ENCODE measurements at places on chromosomes 16 and 17.

GRCh38 chr17:64741038-64741641 is 79.0 kb upstream of the SMURF2 start:
- DNase-seq, result no peak

DNA sequence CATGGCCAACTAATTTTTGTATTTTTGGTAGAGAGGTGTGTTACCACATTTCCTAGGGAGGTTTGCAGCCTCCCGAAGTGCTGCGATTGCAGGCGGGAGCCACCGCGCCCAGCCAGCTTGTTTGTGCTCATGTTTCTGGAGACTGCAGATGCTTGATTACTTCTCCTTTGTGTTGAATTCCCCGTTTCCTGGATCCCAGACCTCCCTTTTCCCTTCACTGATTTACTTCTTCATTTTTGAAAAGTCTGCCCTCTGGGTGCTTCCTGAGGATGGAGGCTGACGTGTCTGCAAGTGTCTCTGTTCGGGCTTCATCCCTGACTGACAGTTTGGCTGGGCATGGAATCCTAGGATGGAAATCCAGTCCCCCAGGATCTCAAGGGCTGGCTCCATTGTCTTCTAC is 7.0 kb upstream of the TRIM47 start:
- DNase-seq, result no peak

DNA sequence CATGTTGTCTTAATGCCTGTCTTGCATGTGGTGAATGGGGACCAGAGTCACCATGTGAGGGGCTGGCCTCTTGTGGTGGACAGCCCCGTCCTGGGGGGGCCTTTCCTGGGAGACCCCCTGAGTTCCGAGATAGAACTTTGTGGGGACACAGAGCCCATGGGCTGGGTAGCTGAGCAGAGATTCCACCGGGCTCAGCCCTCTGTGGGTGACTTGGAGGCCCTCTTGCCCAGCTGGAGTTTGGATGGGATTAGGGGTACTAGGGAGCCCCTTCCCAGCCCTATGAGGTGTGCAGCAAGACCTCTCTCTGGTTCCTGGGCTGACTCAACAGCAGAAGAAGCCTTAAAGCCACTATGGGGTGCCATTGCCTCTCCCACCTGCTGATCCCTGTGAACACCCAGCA is 38.1 kb downstream of the MRC2 start:
- DNase-seq, result no peak

DNA sequence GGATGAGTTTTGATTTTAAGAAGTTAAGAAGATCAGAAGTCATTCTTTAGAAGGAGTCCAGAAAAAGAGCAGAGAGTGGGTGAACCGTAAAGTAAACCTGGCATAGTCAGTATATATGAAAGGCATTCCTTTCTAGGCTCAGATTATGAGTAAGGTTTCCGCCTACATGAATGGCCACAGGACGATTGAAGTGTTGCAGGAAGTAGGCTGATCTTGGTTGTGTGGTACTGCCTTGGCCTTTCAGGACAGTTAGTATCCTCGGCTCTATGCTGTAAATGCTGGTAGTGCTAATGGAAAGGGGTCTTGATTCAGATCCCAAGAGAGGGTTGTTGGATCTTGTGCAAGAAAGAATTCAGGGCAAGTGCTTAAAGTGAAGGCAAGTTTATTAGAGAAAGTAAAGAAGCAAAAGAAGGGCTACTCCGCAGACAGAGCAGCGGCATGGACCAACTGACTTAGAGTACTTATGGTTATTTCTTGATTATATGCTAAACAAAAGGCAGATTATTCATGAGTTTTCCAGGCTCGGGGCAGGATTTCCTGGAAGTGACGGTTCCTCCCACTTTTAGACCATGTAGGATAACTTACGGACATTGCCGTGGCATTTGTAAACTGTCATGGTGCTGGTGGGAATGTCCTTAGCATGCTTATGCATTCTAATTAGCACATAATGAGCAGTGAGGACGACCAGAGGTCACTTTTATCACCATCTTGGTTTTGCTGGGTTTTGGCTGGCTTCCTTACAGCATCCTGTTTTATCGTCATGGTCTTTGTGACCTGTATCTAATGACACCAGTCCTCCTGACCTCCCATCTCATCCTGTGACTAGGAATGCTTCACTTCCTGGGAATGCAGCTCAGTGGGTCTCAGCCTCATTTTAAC is 164.8 kb downstream of the SNX29 start:
- DNase-seq, result no peak

GRCh38 chr17:78728495-78728894 is 53.6 kb downstream of the CYTH1 start:
- DNase-seq, result no peak

GRCh38 chr17:37608351-37609169 is 658 bp downstream of the SYNRG start:
- peak; percentile 22 for DNase-seq

DNA sequence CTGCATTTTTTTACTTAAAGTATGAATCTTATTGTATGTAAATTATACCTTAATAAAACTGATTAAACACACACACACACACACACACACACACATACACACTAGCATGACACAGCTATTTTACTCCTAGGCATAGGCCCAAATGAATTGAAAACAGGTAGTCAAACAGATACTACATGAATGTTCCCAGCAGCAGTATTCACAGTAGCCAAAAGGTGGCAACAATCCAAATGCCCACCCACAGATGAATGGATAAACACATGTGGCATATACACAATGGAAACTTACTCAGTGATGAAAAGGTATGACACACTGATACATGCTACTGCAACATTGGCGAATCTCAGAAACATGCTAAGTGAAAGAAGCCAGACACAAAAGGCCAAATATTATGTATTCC is 223.5 kb downstream of the CYB561 start:
- no peak for DNase-seq

DNA sequence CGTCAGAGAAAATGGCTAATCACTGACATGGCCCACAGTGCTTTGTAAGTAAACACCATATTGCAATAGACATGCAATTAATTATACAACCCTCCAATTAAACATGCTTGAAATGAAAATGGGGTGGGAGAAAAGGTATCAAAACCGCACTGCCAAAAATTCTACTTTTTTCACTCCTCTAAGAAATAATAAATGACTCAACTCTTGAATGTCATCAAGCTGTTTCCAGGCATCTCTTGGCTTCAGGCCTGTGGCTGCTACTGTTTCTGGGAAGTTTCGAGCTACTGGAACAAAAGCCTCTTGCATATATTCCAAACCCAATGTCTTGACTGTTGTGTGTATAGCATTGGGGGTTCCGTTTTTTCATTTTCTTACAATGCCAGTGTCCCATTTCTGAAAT is 412.6 kb downstream of the RBFOX1 start:
- DNase-seq, result no peak

DNA sequence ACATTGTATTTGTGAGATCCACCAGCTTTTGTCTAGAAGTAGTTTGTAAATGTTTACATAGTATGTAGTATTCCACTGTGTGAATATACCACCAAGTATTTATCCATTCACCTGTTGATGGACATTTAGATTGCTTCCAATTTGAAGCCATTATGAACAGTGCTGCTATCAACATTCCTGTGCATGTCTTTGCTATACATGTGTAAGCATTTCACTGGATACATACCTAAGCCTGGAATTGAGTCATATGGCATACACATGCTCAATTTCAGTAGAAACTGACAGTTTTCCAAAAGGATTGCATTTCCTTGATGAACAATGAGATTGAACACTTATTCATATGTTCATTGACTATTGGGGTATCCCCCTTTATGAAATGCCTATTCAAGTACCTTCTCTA is 540.6 kb upstream of the SOX9 start:
- DNase-seq, result no peak

DNA sequence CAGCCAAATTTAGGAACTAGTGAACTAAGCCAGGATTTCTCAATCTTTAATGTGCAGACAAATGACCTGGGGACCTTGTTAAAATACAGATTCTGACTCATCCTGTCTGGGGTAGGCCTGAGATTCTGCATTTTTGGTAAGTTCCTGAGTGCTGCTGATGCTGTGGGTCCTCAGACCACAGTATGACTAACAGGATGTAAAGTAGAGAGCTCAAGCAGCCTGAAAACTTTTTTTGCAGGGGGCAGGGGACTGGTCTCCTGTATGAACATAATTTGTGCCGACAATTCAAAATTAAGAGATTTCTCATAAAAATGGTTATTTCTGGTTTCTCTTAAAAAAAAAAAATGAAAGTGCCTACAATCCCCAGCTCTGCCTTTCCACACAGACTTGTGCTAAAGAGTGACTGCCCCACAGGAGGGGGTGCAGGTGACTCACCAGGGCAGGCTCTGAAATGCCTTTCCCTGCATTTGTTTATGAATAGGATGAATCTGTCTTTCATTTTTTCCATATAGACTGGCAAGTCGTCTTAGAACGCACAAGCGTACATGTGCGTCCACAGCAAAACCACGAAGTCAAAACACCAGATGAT is 271.5 kb downstream of the PHKB start:
- DNase-seq, result peak; percentile 86

DNA sequence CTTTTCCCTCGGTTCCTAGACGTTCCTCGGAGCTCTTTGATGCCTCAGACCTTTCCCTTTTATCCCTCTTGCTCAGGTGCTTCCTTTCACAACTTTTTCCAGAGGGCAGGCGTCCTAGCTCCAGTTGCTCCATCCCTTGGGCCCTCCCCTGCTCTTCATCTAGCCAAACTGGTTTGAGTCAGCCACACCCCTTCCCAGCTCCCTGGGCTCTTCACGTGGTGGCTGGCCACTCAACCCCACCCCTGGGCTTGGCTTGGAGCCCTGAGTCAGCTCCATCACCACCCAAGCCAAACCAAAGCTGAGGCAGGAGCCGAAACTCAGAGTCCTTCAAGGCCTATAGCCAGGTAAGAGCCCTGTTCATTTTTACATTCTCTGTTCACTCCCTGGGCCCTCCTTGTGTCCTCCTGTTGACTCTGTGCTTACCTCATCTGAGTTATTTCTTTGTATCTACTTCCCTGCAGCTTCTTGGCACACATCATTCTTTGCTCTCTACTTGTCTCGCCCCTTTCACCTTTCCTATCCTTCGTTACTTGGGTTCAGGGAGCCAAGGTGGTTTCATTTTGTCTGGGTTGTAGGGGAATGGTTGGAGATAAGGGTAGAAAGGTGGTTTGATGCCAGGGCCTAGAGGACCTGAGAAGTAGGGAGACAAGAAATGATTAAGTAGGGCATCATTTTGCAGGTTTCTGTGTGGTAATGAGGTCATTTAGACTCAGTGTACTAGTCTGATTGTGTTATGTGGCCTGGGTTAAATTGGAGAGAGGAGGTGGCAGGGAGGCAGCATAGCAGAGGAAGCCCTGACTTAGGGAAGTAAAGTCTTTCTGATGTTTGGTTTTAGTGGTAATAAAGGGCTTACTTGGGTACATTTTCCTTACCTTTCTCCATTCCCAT is 7.6 kb upstream of the PHKG2 start:
- DNase-seq, result peak; percentile 75

DNA sequence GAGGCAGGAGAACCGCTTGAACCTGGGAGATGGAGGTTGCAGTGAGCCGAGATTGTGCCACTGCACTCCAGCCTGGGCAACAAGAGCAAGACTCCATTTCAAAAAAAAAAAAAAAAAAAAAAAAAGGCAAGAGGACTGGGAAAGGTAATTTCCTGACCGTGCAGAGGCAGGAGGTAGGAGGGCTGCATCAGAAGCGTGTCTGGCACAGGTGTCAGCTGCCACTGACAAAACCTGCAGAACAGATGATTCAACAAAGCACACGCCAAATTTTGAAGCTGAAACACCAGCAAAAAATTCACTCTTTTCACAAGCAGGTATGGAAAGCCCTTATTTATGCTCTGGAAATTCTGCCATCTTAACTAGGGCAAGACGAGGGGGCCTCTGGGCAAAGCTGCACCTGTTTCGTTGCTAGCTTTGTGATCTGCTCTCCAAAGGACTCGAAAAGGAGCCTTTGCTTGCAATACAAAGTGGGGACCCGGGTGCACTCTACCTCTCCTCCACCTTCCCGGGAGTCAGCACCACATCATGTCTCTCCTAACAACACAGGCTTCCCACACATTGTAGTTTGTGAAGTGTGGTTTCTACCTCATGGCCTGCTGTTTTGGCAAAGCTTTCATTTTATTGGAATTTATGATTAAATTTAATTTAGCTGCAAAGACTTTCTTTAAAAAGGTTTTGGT is 33.7 kb downstream of the USP22 start:
- DNase-seq, result no peak

DNA sequence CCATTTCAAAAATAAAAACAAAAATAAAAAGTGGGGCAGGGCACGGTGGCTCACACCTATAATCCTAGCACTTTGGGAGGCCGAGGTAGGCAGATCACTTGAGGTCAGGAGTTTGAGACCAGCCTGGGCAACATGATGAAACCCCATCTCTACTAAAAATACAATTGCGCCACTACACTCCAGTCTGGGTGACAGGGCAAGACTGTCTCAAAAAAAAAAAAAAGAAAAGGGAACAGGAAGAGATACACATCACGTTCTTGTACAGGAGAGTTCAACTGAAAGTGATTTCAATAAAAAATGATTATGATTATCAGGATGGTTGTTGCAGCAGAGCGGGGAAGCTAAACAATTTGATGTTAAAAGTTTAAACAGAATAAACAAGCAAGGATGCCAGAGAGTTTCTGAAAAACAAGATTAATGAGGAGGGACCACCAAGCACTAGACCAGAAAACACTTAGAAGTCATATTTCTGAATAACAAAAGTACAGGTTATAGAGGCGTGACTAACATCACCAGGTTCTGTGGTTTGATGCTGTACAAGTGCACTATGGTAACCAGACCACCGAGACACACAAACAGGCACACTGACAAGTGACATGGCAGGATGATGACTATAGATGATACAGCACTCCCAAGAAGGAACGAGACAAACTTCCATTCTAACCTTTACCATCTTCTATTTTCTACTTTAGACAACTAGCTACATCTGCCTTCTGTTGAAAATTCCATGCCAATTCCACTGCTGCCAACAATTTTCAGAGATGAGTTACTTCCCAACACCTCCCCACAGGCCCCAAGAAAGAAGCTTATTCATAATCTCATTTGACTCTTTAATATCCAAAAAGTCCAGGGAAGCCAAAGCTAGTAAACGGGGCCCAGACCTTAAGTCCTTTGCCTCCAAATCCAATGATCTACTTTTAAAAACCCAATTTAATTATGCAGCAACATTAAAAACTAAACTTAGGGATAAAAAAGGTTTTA is 11.8 kb downstream of the DNAJA2 start:
- DNase-seq, result peak; percentile 17

Measured in RCC 7860 (cell line).